ENCODE measurements at places on chromosomes 6 and 20.

- no peak for DNase-seq
These were observed 395.3 kb downstream of the CD109 start for GRCh38 chr6:74091136-74091793.

- no peak for DNase-seq
These were observed 221.9 kb downstream of the ADGRG6 start for GRCh38 chr6:142523515-142524375.

GRCh38 chr6:37640786-37641395 is 56.8 kb downstream of the MDGA1 start:
- no peak for DNase-seq

- no peak for DNase-seq
These were observed 1.0 kb downstream of the TGM2 start for GRCh38 chr20:38164069-38164468.

DNA sequence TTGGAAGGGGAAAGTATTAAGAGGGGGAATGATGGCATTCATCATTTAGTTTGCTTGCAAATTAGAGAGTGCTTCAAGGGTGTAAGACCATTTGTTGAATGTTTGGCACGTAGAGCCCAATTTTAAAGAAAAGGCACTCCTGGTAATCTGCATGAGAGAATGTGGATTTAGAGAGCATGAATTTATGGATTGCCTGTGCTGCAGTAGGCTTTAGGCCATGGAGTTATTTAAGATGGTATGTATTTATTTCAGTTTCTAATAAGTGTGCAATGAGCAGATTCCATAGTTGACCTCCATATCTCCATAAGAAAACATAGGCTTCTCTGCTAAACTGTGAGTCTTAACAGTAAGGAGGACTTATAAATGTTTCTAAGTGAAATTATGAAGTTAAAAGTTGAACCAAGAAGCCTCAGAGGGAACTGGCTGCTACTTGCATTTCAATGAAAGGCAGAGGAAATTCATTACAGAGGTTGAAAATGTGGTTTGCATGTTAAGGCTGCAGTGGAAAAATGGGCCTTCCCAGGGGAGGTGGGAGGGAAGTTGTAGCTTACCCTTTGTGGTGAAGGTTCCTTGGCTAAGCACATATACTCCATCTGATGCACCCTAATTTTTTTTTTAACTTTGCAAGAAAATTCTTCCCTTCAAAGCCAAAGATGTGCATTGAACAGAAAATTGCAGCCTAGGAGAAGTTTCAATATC is 134.2 kb downstream of the CARMIL1 start:
- DNase-seq, result no peak

DNA sequence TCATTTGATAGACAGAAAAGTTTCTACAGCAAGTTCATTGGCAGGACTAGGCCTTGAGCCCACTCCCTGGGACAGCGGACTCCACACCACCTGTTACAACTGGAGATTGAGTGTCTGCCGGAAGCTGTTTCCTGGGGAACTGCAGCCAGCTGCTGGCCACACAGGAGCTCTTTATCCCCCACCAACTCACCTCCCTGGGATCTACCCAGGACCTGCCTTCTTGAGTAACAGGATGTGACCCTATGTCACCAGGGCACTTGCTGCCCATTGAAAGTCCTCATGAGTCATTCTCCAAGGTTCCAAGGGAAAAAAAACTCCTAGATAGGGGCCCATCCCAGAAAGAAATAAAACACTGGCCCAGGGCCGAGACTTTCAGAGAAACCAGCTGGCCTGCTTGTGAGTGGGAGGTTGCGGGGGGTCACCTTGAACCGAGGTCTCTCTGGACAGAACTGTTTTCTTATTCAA is 37.4 kb upstream of the SLC9A8 start:
- no peak for DNase-seq

DNA sequence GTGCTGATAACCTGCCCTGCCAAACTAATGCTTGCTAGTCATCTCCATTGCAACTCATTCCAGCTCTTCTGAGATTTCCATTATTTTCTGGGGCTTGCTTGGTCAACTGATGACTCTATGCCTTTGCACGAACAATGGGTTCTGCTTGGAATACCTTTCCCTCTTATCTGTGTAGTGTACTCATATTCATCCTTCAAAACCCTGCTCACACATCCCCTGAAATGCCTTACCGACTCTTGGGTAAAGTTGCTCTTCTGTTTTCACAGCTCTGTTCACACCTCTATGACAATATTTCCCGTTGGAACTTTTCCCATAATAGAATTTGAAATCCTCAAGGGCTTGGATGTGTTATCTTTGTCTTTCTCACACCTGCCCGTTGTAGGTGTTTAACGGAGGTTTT is 331.0 kb upstream of the SOX4 start:
- no peak for DNase-seq
